ENCODE measurements at places on chromosomes 1 and 21. TPM values are rescaled to one million over a fixed set of nuclear protein-coding genes. Genes with fewer than 3 reads are reported as not detected.
A peak's percentile ranks its signal among the peaks of the same experiment; 100 is the strongest.

GRCh38 chr1:171426645-171427044, 58.7 kb upstream of the PRRC2C start:
- no peak for DNase-seq

DNA sequence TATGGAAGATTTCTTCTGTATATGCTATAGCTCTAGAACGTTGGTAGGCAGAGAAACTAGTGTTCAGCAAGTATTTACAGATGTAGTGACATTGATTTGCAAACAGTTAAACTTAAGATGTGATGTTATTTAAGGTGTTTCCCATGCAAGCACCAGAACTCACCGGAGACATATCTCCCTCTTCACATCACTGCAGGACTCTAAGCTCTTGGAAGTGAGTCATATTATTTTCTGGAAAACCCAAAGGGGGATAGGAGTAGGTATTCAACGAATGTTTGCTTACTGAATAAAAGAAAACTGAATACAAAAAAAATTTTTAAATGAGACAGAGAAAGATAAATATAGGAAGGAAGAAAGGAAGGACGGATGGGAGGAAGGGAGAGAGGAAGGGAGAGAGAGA, 25.0 kb downstream of the RGS4 start:
- peak; percentile 49 for DNase-seq

- no peak for DNase-seq
Measured at GRCh38 chr1:245571815-245572294, 417.1 kb downstream of the KIF26B start.

DNA sequence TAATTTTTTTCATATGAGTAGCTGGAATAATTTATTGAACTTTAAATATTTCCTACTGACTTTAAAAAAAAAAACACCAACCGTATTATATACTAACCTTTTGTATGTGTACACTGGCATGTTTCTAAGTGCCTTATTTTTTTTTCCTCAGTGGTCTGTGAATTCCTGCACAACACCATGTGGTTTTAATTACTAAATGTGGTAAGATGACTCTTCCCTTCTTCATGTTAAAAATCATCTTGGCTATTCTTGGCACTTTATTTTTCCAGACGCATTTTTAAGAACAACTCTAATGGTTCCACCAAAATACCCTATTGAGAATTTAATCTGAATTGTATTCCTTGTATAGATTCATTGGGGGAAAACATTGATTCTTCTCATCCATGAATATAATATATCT, 28.4 kb downstream of the PPP2R5A start:
- no peak for DNase-seq

- DNase-seq: peak; percentile 6
Measured at GRCh38 chr1:228812961-228813360, 77.7 kb downstream of the RHOU start.

- DNase-seq: peak; percentile 85
Measured at GRCh38 chr1:119968068-119968492, 71.8 kb upstream of the ADAM30 start.

GRCh38 chr1:67723620-67724019, 38.6 kb downstream of the GADD45A start:
- DNase-seq: peak; percentile 85

- peak; percentile 31 for DNase-seq
Measured at GRCh38 chr1:156336242-156336641, 1.9 kb downstream of the CCT3 start.

DNA sequence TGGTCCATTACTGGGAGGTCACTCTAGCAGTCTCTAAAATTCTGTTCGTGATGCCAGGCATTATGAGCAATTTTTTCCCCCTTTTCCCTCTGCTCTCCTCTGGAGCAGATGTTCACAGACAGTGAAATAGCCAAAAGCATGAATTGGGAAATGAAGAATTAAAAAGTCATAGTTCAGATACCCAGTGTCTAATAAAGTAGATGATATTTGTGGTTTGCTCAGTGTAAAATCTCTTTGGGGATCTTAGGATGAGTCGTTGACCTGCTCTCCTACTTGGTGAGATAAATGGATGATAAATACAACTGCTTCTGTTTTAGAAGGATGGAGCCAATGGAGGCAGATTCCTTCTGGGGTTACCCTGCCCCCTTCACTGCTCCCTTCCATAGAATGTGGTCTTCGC, 56.3 kb downstream of the KIAA0040 start:
- DNase-seq: no peak

GRCh38 chr1:118294875-118295642, 110.0 kb upstream of the SPAG17 start:
- DNase-seq: no peak

- DNase-seq: no peak
Measured at GRCh38 chr1:229856009-229856650, 210.9 kb upstream of the GALNT2 start.

GRCh38 chr1:161864577-161864976, 98.5 kb downstream of the ATF6 start:
- peak; percentile 32 for DNase-seq

GRCh38 chr1:219257751-219258150, 84.1 kb downstream of the LYPLAL1 start:
- no peak for DNase-seq

DNA sequence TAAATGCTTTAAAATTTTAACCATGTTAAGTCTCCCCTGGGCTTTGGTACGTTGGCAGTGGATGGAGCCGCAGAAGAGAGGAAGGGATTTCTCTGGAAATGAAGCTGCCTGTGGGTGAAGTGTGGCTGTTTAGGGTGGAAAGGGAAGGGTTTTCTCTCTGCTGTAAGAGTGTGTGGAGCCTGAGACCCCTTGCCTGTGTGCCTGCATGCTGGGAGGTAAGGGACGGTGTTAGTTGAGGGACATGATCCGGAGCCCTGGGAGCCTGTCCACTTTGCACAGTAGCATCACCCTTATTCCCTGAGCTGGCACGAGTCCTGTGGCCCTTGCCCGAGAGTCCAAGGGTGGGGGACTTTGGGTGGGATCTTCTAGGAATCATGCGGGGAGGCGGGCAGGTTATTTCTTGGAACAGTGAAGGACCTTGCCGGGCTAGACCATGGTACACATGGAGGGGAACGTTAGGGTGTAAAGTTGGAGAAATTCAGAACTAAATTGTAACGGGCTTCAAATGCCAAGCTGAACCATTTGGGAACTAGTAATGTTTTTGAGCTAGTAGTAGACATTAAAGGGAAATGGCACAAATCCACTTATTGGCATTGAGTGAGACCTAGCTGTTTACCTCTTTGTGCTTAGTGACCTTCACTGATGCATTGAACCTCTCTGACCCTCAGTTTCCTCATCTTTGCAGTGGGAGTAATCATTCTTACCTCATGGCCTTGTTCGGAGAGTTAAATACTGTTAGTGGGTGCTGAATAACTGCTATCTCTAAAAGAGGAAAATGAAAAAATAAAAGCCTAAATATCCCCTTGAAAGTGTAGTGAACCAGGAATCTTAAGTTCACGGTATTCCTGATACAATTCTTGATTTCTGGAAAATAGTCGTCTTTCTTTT, 3.5 kb downstream of the GALNT2 start:
- DNase-seq: no peak

The LY9 gene
- total RNA-seq: not detected

The DENND2D gene
- total RNA-seq: 3.2 TPM

Measured in PC-3 (cell line).